ENCODE measurements at places on chromosomes 6 and 20. TPM values are rescaled to one million over a fixed set of nuclear protein-coding genes. Genes with fewer than 3 reads are reported as not detected.
A peak's percentile ranks its signal among the peaks of the same experiment; 100 is the strongest.

Gene STMND1
- total RNA-seq: not detected

Gene NOTCH4
- total RNA-seq: 23.8 TPM

Gene PLN
- total RNA-seq: 2.9 TPM

Gene FAM83D
- 0.64 TPM for total RNA-seq

Gene ERVFRD-1
- 0.80 TPM for total RNA-seq

Gene TENT5A
- 24.3 TPM for total RNA-seq

Gene VAPB
- 18.7 TPM for total RNA-seq

Gene SLPI
- 310 TPM for total RNA-seq

Gene ARMC12
- total RNA-seq: 1.4 TPM

Gene RIMS1
- 2.6 TPM for total RNA-seq

- no peak for DNase-seq
Observed at GRCh38 chr6:119147101-119148053, 68.9 kb upstream of the FAM184A start.

- no peak for DNase-seq
Observed at GRCh38 chr6:431986-432385, 40.4 kb downstream of the IRF4 start.

- DNase-seq: no peak
Observed at GRCh38 chr20:63014710-63015109, 7.9 kb upstream of the BHLHE23 start.

- no peak for DNase-seq
Observed at GRCh38 chr6:137601471-137601870, 107.3 kb upstream of the OLIG3 start.

DNA sequence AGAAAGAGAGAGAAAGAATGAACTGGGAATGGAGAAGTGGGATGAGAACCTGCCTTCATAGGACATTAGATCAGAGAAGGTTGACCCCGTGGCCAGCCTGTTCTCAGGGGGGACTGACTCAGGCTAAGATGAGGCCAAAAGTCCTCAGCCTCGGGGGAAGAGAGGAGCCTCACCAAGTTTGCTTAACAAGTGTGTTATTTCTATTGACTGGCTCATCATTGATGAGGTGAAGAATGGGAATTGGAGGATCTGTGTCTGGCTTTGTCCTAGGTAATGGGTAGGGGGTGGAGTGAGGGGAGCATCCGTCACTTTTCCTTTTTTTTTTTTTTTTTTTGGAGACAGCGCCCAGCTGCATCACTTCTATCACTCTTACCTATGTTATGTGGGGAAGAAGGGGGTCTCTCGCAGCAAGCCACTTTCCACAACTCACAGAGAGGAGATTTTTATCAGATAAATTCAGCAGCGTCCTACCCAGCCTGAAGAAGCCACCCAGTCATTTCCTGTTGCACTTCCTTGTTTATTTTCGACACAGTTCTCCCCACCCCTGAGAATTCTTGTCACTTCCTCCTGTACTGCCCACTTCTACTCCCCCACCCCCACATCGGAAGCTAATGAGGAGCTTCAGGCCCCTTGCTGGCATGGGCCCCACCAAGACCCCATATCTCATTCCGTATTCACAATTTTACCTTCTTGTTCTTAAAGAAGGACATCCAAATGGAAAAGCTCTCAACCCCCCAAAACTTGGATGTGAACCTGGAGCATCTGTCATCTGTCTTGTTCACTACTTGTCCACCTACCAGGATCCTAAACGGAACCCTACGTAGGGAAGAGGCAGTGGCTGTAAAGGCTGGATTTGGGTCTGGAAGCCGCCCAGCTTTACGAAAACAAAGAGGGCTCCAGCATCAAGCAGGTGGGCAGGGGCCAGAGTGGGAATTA is 2.8 kb upstream of the RNASET2 start:
- no peak for DNase-seq

DNA sequence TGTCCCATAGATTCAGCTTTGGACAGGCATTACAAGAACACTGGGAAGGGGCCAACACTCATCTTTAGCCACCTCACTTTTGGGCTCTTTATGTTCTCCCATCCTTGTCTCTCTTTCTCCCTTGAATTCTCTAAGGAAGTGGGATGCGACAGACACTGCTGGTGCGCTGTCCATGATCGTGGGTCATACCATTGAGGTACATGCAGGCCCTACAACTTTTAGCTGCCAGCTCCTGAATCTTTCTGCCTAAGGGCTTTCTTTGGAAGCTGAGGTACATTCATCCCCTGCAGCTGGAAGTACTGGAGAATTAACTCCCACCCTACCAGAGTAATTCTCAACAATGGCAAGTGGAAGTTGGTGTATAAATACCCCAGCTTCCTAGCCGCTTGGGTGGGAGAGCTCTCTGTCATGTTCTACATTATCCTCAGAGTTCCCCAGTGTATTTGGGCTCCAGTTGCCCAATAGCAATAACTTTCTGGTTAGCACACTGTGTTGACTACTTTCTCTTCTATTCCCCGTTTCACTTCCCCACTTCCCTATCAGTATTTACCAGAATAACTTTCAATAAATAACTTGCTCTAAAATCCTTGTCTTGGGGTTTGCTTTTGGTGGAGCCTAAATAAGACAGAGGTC is 309.4 kb upstream of the RNF24 start:
- no peak for DNase-seq

DNA sequence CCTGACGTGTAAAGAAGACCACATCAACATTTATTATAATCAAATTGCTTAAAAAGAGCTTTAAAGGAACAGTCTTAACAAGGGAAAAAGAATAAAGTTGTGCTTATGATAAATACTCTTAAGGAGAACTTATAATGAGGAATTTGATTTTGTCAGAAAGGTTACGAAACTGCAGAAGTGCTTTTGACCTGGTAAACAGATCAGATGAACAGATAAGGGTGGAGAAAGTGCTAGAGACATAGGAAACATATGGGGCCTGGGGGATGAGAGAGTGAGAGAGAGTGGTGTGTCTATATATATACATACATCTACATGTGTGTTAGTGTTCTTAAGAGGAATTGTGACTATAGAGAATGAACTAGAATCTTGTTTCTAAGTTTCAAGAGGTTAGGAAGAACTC is 186.2 kb upstream of the GJE1 start:
- no peak for DNase-seq

- DNase-seq: no peak
Observed at GRCh38 chr20:59375541-59375940, 75.1 kb downstream of the EDN3 start.

DNA sequence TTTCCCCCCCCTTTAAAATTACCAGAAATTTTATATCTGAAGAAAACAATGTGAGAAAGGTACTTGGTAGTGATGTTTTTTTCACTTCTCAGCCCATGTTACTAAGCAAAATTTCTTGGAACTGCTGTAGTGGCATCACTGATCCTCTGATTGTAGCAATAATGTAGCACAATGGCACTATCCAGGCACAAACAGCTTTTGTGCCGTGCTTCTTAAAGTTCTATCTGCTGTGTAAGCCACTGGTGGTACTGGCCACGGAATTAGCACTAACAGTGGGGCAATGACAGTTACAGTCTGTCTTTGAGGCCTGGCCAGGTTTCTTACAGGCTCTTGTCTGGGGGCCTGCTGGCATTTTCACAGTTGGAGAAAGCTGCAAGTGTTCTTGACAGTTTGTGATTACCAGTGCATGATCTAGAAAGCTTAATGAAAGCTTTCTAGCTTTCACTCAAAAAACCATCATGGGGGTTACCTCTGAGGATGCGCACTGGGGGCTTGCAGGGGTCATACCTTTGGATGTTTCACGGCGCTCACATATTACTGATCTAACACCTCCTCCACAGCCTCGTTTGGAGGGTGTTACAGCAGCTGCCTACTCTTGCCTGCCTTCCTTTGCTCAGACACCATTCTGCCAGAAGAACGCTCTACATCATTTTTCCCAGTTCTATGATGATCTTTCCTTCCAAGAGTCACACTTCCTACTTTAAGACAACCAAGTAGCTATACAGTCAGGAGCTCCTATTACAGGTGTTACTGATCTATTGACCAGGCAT is 58.4 kb upstream of the ARMH2 start:
- DNase-seq: no peak

DNA sequence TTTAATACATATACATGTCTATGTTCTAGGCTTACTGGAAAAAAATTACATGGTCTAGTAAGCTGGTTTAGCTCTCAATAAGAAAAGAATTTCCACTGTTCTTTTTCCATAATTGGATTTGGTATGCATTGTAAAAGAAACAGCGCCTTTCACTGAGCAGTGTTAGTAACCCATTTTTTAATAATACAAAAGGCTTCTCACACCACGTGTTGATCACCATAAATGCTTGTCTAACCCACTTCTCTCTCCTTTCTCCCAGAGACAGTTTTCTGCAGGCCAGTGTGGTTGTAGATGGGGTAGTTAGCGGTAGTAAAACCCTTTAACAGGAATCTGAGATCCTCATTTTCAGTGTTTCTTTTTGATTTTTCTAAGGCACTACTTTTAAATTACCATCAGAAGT is 348.7 kb upstream of the MANEA start:
- DNase-seq: no peak

GRCh38 chr20:37308086-37309050 is 18.9 kb downstream of the MANBAL start:
- DNase-seq: no peak

- DNase-seq: no peak
Observed at GRCh38 chr6:106617302-106617701, 12.0 kb downstream of the RTN4IP1 start.

DNA sequence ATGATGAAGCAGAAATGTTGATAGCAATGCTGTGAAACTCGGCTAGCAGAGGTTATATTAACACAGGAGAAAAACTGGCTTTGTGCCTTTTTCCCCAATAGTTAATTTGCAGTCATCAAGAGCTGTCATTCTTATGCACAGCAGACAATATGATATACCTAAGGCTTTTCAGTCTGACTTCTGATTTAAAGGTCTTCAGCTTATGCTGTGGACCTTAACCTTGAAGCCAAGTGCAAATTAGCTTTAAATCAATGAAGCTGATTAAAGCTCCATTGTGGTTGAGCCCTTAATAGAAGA is 171.6 kb upstream of the ID4 start:
- no peak for DNase-seq

DNA sequence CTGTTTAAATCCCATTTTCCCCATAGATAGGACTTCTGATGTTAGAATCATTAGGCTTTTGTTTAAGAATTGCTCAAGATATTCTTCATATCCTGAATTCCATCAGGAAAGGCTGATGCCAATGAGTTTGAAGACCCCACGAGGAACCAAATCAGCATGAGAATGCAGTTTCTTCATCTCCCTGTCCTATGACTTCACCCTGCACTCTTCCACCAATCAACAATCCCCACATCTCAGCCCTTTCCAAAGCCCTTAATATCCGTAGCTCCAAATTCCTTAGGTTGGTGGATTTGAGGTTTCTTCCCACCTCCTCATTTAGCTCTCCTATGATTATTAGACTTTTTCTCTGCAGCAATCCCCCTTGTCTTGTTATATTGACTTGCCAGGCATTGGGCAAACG is 88.3 kb upstream of the PRND start:
- DNase-seq: no peak

DNA sequence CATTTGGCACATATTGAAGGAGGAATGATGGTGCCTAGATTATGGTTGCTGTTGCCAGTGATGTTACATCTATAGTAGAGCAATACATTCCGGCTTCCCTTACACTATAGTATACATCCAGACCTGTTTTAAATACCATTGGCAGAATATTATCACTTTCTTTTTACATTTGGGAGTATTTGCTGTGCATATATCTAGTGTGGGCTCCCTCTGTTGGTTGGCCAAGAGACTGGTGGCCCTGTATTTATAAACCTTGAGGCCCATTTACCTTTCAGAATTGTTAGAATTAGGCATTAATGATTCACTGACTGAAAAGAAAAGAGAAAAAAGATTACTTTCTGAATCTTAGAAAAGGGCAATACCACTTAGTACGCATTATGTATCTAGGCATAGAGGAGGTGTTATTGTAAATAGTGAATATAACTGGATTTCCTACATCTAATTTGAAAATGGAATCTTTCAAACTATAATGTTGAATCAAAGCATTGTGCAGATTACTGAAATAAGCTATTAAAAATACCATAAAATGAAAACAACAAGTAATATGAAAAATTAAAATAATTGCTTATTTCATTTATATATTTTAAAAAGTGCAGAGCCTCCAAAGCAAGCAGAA is 628.8 kb upstream of the MAN1A1 start:
- no peak for DNase-seq

- no peak for DNase-seq
Observed at GRCh38 chr6:75563032-75563431, 38.6 kb upstream of the SENP6 start.

GRCh38 chr6:168264593-168265335 is 54.8 kb downstream of the DACT2 start:
- DNase-seq: no peak

GRCh38 chr6:138107078-138107751 is at the start of gene PERP:
Gene PERP, minus strand, starts transcription at chr6:138107419. Its CDS starts 79 bp downstream, at chr6:138107340.
- DNase-seq: peak; percentile 81
